ENCODE measurements at places on chromosomes 12 and 14.

- no peak for DNase-seq
Observed at GRCh38 chr14:42624980-42625761, 1018.5 kb downstream of the LRFN5 start.

GRCh38 chr14:73809391-73809790, 42.2 kb upstream of the PTGR2 start:
- DNase-seq = no peak

- no peak for DNase-seq
Observed at GRCh38 chr14:56797003-56797568, 13.2 kb downstream of the OTX2 start.

DNA sequence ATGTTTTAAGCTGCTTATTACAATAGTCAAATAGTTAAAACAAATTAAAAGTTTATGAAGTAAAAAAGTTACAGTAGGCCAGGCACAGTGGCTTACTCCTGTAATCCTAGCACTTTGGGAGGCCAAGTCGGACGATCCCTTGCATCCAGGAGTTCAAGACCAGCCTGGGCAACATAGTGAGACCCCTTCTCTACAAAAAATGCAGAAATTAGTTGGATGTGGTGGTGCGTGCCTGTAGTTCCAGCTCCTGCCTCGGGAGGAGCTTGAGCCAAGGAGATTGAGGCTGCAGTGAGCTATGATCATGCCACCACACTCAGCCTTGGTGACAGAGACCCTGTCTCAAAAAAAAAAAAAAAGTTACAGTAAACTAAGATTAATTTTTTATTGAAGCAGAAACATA, 142.6 kb downstream of the MIPOL1 start:
- no peak for DNase-seq

GRCh38 chr12:114314403-114314802, 91.5 kb downstream of the TBX5 start:
- no peak for DNase-seq

DNA sequence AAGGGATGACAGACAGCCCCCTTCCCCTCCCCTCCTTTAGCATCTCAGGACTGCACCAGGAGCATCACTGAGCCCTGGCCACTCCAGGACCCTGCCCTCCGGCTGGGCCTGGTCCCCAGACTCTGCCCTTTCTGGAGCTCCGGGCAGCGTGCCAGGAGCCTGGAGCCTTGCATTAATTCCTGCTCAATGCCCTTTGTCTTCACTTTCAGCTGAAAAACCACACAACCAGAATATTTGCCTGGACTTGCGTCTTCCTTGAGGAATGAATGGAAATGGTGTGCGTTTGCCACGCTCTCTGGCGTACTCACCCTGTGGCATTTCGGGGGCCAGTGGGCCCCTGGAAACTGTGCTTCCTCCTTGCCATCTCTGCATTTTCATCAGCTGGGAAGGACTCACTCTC, 8.5 kb upstream of the RFLNA start:
- DNase-seq = no peak

- no peak for DNase-seq
Observed at GRCh38 chr12:115598871-115599811, 678.4 kb downstream of the MED13L start.
